Right cardiac atrium (tissue), 5 donors: ENCODE measurements at places on chromosomes 11 and 22. TPM values are rescaled to one million over a fixed set of nuclear protein-coding genes. Genes with fewer than 3 reads are reported as not detected.

The IFT27 gene
- 33.2 TPM for total RNA-seq

DNA sequence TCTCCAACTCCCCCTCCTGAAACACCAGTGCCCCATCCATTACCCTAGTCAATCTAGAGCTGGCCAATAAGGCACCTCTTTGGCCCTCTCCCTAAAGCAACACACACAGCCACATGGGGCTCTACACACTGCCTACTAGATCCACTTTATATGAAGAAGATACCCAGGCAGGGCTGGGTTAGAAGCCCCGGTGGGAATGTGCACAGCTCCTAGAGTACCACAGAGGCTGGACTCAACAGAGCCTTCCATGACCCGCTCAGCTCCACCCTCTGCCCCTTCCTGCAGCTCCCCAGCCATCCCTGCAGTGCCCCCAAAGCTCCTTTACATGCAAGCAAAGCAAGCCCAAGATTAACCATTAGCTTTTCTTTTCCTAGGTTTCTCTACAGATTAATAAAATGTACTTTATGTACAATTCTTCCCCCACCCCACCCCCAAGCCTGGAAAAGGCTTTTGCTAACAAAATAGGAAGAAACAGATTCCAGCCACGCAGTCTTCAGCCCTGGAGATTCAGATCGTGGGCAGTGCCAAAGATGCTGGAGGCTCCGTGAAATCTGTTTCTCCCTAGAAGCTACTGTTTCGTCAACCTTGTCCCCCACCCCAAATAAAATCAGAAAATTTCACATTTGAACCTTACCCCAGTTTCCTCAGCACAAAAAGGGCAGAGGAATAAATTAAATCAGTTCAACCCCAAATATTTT, 51.8 kb downstream of the IGSF9B start:
- DNase-seq, result no peak

GRCh38 chr11:22626573-22627239, 1.1 kb upstream of the FANCF start:
- DNase-seq, result no peak

DNA sequence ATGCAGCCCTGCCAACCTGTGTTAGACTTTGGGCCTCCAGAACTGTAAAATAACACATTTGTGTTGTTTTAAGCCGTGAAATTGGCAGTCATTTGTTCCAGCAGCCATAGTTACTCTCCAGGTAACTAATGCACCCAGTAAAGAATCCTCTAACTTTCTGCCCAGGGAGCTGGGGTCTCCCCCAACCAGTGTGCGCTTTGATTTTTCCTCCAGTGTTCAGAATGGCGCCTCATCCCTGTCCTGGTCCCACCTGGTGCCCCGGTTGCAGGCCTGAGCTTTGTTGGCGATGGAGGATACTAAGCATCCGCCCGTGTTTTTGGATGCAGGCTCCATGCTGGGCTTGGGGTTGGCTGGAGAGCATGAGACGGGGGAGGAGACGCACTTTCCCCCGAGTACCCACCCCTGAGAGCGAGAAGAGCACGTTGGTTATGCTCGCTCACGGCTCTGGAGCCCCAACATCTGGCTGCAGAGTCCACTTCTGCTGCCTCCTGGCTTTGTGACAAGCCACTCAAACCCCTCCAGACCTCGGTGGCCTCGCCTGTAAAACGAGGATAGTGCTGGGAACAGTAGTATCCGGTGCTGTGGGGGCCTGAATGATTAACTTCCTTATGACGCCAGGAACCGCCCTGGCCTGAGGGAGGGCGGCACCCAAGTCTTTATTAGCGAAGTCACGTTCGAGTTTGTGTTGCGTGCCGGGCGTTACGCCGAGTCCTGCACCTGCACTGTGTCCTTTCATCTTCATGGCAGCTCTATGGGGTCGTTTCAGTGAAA, 25.8 kb downstream of the MRGPRD start:
- DNase-seq, result peak; percentile 61

DNA sequence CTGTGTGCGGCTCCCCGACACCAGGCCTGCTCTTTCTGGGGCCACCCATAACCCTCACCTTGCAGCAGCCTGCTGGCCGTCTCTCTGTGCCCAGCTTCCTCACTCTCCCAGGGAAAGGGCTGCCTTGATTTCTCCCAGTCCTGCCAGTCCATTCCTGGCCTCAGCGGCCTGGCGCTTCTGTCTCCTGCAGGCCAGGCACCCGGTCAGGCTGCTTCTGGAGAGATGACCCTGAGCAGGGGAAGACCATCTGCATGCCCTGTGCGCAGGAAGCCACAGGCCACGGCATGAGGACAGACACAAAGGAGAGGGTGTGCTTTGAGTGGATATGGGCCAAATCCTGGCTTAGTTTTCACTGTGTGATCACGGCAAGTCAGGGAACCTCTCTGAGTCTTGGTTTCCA, 86.2 kb downstream of the TSPAN18 start:
- no peak for DNase-seq

- no peak for DNase-seq
Observed at GRCh38 chr22:37894939-37895670, 11.0 kb upstream of the MICALL1 start.

GRCh38 chr22:48740086-48740730, 1087.5 kb downstream of the BRD1 start:
- DNase-seq, result peak; percentile 41

- no peak for DNase-seq
Observed at GRCh38 chr11:65928667-65929066, 9.4 kb downstream of the DRAP1 start.
